Right ventricle myocardium inferior (tissue), 1 donor: ENCODE measurements at places on chromosomes 2 and 18. TPM values are rescaled to one million over a fixed set of nuclear protein-coding genes. Genes with fewer than 3 reads are reported as not detected.

PDE11A gene
- 4.4 TPM for total RNA-seq

RASGRP3 gene
- total RNA-seq: 55.7 TPM

L3MBTL4 gene
- total RNA-seq: 1.1 TPM

SLC38A11 gene
- 0.84 TPM for total RNA-seq

TSPYL6 gene
- not detected for total RNA-seq

ARHGAP25 gene
- total RNA-seq: 9.4 TPM

PXDN gene
- 19.7 TPM for total RNA-seq

CD8B2 gene
- total RNA-seq: not detected
